ENCODE measurements at places on chromosomes 2 and 18. TPM values are rescaled to one million over a fixed set of nuclear protein-coding genes. Genes with fewer than 3 reads are reported as not detected.

Gene ABCG8
- not detected for total RNA-seq

Gene INHBB
- total RNA-seq = 5.2 TPM

Gene C2orf66
- total RNA-seq = 0.21 TPM

Gene LYG1
- total RNA-seq = 1.0 TPM

Gene TEKT4
- 3.4 TPM for total RNA-seq

Gene CCDC121
- total RNA-seq = 5.9 TPM

DNA sequence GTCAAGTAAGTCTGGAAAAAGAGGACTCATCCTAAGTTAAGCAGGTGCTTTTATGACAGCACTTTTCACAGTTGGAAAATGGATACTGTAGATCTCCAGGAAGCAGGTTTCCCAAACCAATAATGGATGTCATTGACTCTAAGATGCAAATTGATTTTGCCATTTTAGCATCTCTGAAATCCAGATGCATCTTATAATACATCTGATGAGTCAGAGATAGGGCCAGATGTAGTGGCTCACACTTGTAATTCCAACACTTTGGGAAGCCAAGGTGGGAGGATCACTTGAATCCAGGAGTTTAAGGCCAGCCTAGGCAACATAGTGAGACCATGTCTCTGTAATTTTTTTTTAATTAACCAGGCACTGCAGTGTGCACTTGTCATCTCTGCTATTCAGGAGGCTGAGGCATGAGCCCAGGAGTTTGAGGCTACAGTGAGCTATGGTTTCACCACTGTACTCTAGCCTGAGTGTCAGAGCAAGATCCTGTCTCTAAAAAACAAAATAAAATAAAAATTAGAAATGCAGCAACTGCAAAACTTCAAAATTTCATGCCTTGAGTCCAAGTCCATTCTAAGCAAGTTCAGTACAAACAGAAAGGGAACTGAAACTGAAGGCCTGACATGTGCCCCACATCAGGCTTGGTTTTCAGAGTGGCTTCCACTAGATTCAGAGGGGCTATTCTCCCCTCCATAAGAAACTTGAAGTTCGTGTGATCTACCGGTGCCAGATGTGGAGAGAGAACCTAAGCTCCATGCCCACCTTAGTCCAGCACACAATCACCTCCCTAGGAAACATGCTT, 267.8 kb upstream of the NCKAP5 start:
- no peak overlapping the region for H3K27ac ChIP-seq
- DNase-seq = no peak
- no peak overlapping the region for H3K4me3 ChIP-seq
- H3K36me3 ChIP-seq = no peaks in the 10 kb centered on the region

DNA sequence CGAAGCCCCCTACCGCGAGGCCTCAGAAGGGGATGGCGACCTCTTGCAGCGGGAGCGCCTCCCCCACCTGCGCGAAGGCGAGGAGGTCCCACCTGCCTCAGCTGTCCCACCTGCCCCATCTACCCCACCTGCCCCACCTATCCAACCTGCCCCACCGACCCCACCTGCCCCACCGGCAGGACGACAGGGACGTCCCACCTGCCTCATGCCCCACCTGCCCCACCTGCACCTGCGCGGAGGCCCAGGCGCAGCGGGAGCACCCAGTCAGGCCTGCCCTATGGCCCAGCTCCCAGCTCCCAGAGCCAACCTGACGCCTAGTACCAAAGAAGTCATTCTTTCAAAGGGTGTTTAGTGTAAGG, 489.1 kb upstream of the SMIM21 start:
- H3K36me3 ChIP-seq = no peaks in the 10 kb centered on the region
- no peaks in the 10 kb centered on the region for H3K4me1 ChIP-seq
- peaks cover 14% of the 10 kb centered on the region for H3K27me3 ChIP-seq
- H3K4me3 ChIP-seq = peak overlapping the region; percentile 46
- no peak overlapping the region for H3K27ac ChIP-seq

GRCh38 chr2:176188774-176189680, 559 bp downstream of the HOXD1 start:
- H3K4me3 ChIP-seq = peak overlapping the region; percentile 63
- DNase-seq = peak; percentile 52
- peak overlapping the region; percentile 75 for H3K27ac ChIP-seq
- no peaks in the 10 kb centered on the region for H3K36me3 ChIP-seq

DNA sequence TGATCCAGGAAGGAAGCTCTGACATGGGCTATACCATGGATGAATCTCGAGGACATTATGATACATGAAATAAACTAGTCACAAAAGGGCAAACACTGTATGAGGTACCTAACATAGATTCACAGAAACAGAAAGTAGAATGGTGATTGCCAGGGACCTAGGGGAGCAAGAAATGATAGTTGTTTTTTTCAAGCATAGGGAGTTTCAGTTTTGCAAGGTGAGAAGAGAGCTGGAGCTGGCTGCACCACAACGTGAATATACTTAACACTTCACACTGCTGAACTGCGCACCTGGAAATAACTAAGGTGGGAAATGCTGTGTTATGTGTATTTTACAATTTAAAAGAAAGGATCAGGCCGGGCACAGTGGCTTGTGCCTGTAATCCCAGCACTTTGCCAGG, 13.2 kb upstream of the AGAP1 start:
- DNase-seq = no peak
- H3K27ac ChIP-seq = no peak overlapping the region
- H3K27me3 ChIP-seq = no peaks in the 10 kb centered on the region

DNA sequence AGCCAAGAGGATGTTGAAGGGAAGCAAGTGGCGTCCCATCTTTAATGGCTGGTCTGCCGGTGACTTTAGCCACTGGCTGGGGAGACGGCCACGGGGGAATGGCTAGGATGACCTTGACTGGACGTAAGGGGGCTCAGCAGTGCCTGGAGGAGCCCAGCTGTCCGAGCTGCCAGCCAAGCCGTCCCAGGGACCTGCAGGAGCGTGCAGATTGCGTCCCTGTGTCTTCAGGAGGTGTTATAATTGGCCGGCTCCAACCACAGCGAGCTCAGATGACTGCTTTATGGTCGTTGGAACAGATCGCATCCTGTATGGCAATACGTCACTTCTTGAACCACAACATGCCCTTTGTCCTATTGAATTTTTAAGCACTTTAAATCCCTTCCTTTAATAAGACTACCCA, 204.6 kb downstream of the EIPR1 start:
- H3K27me3 ChIP-seq = no peaks in the 10 kb centered on the region
- no peak overlapping the region for H3K27ac ChIP-seq
- H3K4me3 ChIP-seq = no peak overlapping the region

DNA sequence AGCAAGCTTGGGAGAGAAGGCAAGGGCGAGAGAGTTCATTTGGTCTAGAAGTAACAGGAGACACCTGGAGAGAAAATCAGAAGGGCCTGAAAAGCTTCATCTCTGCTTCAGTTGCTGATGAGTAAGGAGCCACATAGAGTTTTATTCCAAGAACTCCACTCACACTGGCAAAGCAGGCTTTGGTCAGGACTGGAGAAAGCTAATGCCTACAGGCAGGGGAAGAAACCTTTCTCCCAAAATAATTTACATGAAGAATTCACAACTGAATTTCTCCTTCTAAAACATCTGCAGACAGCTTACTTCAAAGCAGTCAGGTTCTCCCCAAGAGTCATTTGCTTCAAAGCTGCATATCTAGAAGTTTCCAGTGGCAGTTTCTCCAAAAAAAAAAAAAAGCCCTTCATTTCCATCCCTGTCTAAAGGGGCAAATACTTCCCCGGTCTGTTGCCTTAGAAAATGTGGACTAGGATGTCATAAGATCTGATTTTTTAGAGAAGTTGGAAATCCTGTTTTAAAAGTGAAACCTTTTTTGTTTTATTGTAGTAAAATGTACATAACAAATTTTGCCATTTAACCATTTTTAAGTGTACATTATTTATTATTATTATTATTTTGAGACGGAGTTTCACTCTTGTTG, 46.3 kb downstream of the TMEM247 start:
- H3K4me3 ChIP-seq = no peak overlapping the region
- no peaks in the 10 kb centered on the region for H3K27me3 ChIP-seq
- H3K27ac ChIP-seq = no peak overlapping the region
- H3K36me3 ChIP-seq = no peaks in the 10 kb centered on the region

DNA sequence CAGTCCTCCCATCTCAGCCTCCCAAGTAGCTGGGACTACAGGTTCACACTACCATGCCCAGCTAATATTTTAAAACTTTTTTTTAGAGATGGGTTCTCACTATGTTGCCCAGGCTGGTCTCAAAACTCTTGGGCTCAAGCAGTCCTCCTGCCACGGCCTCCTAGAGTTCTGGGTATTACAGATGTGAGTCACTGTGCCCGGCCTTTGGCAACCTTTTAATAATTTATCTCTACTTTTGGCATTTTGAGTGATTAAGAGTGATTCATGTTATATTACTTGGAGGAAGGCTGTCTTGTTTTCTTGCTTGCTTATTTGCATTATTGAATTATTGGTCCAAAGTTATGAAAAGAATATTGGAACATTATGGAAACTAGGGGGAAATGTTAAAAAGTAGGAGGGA, 24.3 kb downstream of the NCOA1 start:
- peaks cover 16% of the 10 kb centered on the region for H3K4me1 ChIP-seq
- DNase-seq = no peak
- H3K36me3 ChIP-seq = no peaks in the 10 kb centered on the region
- no peaks in the 10 kb centered on the region for H3K27me3 ChIP-seq
- no peak overlapping the region for H3K27ac ChIP-seq

DNA sequence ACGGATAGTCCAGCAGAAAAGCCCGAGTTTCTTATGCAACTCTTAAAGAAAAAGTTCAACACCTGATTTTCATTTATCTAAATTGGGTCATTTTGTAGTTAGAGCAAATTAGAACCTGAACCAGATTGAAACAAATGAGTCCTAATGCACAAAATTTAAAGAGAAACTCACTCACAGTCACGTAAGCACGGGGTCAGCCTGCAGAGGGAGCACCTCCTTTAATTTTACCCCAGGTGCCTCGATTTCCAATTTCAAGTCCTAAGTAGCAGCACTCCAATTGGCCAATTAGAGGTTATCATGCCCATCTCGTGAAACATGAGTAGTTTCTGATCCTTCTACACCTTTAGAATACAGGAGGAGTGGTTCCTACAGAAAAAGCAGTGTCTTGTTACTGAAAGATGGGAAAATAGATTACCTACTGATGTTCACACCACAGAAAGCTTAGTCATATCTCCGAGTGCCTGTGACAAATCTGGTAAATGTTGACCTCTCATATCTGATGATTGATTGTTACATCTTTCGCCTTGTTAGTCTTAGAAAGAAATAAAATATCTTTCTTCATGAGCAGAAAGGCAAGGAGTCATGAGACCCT, 1929.8 kb upstream of the LRRTM1 start:
- no peak overlapping the region for H3K4me3 ChIP-seq
- no peaks in the 10 kb centered on the region for H3K36me3 ChIP-seq
- no peaks in the 10 kb centered on the region for H3K4me1 ChIP-seq
- DNase-seq = no peak

GRCh38 chr2:1518867-1519530, 105.7 kb downstream of the TPO start:
- H3K4me1 ChIP-seq = no peaks in the 10 kb centered on the region
- no peaks in the 10 kb centered on the region for H3K27me3 ChIP-seq
- H3K4me3 ChIP-seq = no peak overlapping the region
- no peaks in the 10 kb centered on the region for H3K36me3 ChIP-seq
- no peak for DNase-seq
- H3K27ac ChIP-seq = no peak overlapping the region

GRCh38 chr2:8346208-8346607, 335.6 kb upstream of the ID2 start:
- H3K36me3 ChIP-seq = no peaks in the 10 kb centered on the region
- H3K4me3 ChIP-seq = no peak overlapping the region
- no peak for DNase-seq

DNA sequence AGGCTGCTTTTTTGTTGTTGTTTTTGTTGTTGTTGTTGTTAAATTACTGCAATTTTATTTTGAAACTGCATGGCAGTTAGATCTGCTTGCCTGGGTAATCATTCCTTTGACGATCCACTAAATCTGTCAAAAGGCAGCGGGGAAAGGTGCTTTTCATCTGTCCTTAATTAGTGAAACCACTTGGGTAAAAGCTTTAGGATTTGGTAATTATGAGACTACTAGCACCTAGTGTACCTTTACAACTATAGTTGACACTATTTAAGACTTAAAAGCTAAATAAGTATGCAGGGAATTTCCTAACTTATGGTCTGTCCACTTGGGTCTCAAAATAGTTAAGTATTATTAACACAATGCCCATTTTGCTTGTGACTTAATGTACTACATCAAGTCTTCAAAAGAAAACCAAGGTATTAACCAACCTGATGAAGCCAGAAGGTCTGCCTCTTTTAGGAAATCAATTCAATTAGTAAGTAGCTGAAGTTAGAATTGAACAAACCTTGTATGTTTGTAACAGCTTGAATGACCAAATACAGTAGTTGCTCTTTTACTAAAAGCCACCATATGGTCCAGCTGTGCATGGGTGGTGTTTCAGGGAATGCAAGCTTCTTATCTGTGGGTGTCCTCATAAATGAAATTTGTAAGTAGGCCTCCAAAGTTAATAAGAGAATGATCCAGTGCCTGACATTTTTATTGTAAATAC, 44.8 kb downstream of the NAB1 start:
- H3K27me3 ChIP-seq = no peaks in the 10 kb centered on the region
- H3K4me3 ChIP-seq = no peak overlapping the region
- no peak for DNase-seq
- no peak overlapping the region for H3K27ac ChIP-seq
- H3K36me3 ChIP-seq = peaks cover 34% of the 10 kb centered on the region
- no peaks in the 10 kb centered on the region for H3K4me1 ChIP-seq

DNA sequence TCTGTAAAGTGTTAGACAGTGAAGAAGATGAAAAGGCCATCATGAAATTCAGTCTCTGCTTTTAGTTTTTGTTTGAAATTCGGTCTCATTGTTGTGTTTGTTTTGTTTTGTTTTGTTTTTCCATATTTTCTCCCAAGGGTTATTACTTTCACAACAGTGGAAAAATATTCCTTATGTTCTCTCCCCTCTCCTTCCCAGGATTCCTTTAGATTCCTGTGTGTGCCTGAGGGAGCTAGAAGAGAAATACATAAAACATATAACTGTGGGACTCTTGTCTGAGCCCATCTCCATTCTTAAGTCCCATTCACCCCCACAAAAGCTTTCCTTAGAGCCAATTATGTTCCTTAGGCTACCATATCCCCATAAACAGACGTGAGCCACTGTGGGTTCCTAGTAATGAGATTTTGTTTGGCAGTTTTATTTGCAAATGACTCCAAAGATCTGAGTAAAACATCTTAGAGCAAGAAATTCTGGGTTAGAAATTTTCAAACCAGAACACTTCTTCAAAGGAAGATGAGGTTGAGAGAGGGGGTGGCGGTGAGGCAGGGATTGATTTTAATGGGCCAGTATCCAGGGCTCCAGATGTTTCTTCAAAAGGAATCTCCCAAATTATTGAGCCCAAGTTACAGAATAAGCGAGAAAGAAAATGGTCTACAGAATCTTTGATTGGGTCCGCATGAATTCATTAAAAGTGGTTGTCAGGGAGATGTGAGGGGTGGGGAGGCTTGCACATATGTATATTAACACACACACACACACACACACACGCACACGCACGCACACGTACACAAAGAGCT, 157.8 kb upstream of the TNP1 start:
- H3K36me3 ChIP-seq = no peaks in the 10 kb centered on the region
- H3K27me3 ChIP-seq = no peaks in the 10 kb centered on the region
- H3K4me3 ChIP-seq = no peak overlapping the region
- H3K27ac ChIP-seq = no peak overlapping the region
- H3K4me1 ChIP-seq = no peaks in the 10 kb centered on the region
- DNase-seq = no peak
